Effector memory CD8-positive, alpha-beta T cell (primary cell): ENCODE measurements at places on chromosomes 1 and 21.
A peak's percentile ranks its signal among the peaks of the same experiment; 100 is the strongest.

DNA sequence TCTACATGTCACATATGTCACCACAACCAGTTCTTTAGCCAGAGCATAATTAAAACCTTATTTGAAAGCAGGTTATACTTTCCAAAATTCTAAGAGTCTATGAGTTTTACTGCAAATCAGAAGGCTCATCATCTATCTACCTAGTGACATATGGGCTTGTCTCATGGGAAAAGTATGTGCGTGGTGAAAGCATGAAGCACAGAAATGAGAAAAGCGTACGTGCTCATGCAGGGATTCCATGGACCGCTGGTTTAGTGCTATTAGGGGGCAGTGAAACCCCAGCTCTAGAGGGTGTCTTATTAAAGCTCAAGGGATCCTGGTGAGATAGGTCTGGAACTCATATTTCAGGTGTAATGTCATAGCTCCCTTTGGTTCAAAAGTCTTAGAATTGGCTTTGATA lies 50.2 kb downstream of the FAM163A start:
- no peak for DNase-seq
- peaks cover 48% of the 10 kb centered on the region for H3K27me3 ChIP-seq
- no peak overlapping the region for H3K4me3 ChIP-seq
- H3K36me3 ChIP-seq: no peaks in the 10 kb centered on the region
- no peak overlapping the region for H3K27ac ChIP-seq

- no peak overlapping the region for H3K27ac ChIP-seq
- H3K4me1 ChIP-seq: peaks cover 11% of the 10 kb centered on the region
- peaks cover 3% of the 10 kb centered on the region for H3K36me3 ChIP-seq
- no peak overlapping the region for H3K4me3 ChIP-seq
- H3K27me3 ChIP-seq: no peaks in the 10 kb centered on the region
- DNase-seq: no peak
These were observed 24.8 kb upstream of the KCNE1 start for GRCh38 chr21:34536820-34537219.

GRCh38 chr1:29650476-29650875 lies 414.2 kb downstream of the PTPRU start:
- no peak overlapping the region for H3K27ac ChIP-seq
- H3K4me3 ChIP-seq: no peak overlapping the region
- peaks cover 35% of the 10 kb centered on the region for H3K27me3 ChIP-seq
- no peaks in the 10 kb centered on the region for H3K4me1 ChIP-seq
- no peak for DNase-seq
- H3K36me3 ChIP-seq: no peaks in the 10 kb centered on the region

DNA sequence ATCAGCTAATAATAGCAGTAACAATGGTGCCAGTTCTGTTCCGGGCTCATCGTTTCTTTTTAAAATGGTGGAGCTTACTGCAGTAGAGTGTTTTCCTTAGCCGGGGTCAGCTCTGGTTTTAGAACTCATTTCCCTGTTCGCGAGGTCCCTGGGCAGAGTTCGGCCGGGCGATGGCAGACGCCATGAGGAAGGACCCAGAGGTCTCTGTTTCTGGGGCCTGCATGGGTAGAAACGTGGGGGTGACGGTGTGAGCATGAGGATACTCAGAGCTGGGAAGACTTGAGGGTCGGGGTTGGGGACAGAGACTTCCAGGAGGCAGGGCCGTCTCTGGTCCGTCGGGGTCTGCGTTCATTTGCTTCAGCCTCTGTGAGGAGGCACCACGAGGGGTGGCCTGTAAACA lies 38.8 kb downstream of the PRKCZ start:
- H3K27ac ChIP-seq: no peak overlapping the region
- no peaks in the 10 kb centered on the region for H3K27me3 ChIP-seq
- H3K4me1 ChIP-seq: no peaks in the 10 kb centered on the region
- peaks cover 2% of the 10 kb centered on the region for H3K36me3 ChIP-seq

GRCh38 chr21:41317458-41317857 lies 857 bp downstream of the FAM3B start:
- no peak overlapping the region for H3K27ac ChIP-seq
- no peaks in the 10 kb centered on the region for H3K4me1 ChIP-seq
- no peaks in the 10 kb centered on the region for H3K36me3 ChIP-seq
- no peak for DNase-seq
- no peak overlapping the region for H3K4me3 ChIP-seq

- no peaks in the 10 kb centered on the region for H3K4me1 ChIP-seq
- no peak for DNase-seq
- no peaks in the 10 kb centered on the region for H3K36me3 ChIP-seq
- no peak overlapping the region for H3K4me3 ChIP-seq
These were observed 72.6 kb downstream of the DDR2 start for GRCh38 chr1:162704673-162705424.

GRCh38 chr1:237390823-237391222 lies 348.8 kb downstream of the RYR2 start:
- H3K27ac ChIP-seq: no peak overlapping the region
- H3K4me1 ChIP-seq: no peaks in the 10 kb centered on the region
- no peaks in the 10 kb centered on the region for H3K36me3 ChIP-seq
- no peak for DNase-seq
- no peak overlapping the region for H3K4me3 ChIP-seq

GRCh38 chr21:14482165-14482564 lies 64.0 kb downstream of the SAMSN1 start:
- no peaks in the 10 kb centered on the region for H3K27me3 ChIP-seq
- DNase-seq: no peak
- H3K4me3 ChIP-seq: peak overlapping the region; percentile 47
- peaks cover 7% of the 10 kb centered on the region for H3K36me3 ChIP-seq
- peak overlapping the region; percentile 42 for H3K27ac ChIP-seq
- H3K4me1 ChIP-seq: peaks cover 18% of the 10 kb centered on the region

DNA sequence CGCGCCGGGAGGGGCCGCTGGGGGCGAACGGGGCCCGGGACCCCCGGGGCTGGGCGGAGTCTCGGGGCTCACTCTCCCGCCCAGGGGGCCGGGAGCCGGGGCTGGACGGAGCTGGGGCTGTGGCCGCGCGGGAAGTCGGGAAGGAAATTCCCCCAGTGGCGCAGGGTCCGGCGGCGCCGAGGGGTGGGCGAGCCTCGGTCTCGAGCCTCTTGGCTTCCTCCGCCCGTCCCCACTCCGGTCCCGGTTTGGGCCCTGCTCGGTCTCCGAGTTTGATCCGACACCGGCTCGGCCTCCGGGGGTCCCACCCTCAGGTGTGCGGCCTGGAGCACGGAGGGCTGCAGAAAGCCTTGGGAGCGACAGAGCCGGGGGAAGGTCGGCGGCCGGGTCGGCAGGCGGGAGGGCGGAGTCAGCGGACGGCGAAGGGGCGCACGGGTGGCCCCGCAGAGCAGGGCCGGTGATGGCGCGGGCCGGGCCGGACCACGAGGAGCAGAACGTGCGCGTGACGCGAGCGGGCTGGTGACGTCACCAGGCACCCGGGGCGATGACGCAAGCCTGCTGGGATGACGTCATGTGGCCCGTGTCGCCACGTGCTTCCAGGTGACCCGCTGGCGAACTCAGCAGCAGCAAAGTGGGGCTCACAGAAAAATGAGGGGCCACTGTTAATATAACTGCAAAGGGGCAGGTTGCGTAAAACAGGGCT lies 610 bp upstream of the HES4 start:
- DNase-seq: peak; percentile 72
- H3K4me3 ChIP-seq: peak overlapping the region; percentile 77
- H3K36me3 ChIP-seq: peaks cover 30% of the 10 kb centered on the region
- peak overlapping the region; percentile 77 for H3K27ac ChIP-seq

- no peaks in the 10 kb centered on the region for H3K4me1 ChIP-seq
- no peak overlapping the region for H3K4me3 ChIP-seq
- H3K27ac ChIP-seq: no peak overlapping the region
- no peaks in the 10 kb centered on the region for H3K36me3 ChIP-seq
- DNase-seq: no peak
- peaks cover 11% of the 10 kb centered on the region for H3K27me3 ChIP-seq
These were observed 24.9 kb downstream of the CCDC185 start for GRCh38 chr1:223417903-223418663.

GRCh38 chr1:247366926-247367645 lies 35.4 kb upstream of the ZNF496 start:
- no peaks in the 10 kb centered on the region for H3K4me1 ChIP-seq
- no peak for DNase-seq
- H3K36me3 ChIP-seq: no peaks in the 10 kb centered on the region
- H3K4me3 ChIP-seq: no peak overlapping the region

DNA sequence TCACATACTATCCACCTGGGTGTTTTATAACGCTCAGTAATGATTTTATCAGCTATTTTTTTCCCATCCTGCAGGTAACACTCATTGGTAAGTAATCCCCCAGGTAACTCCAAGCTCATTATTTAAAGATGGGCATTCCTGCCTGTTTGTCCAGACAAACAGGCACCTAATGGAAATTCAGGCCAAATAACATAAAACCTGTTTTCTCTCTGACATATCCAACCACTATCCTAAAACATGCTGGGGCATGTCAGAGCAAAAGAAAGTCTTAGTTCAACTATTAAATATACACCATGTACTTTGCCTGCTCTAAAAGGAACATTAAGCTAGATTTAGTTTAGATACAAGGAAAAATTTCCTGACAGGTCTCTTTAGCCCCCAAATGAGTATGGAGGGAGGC lies 987.7 kb downstream of the TTLL7 start:
- no peak overlapping the region for H3K27ac ChIP-seq
- no peaks in the 10 kb centered on the region for H3K27me3 ChIP-seq
- H3K4me3 ChIP-seq: no peak overlapping the region
- no peaks in the 10 kb centered on the region for H3K36me3 ChIP-seq
- H3K4me1 ChIP-seq: no peaks in the 10 kb centered on the region
- DNase-seq: no peak

GRCh38 chr1:94989911-94990473 lies 63.1 kb upstream of the CNN3 start:
- no peak overlapping the region for H3K4me3 ChIP-seq
- no peaks in the 10 kb centered on the region for H3K4me1 ChIP-seq
- H3K27me3 ChIP-seq: no peaks in the 10 kb centered on the region
- H3K36me3 ChIP-seq: no peaks in the 10 kb centered on the region
- no peak overlapping the region for H3K27ac ChIP-seq
- DNase-seq: no peak

GRCh38 chr21:25558123-25558522 lies 49.2 kb downstream of the MRPL39 start:
- peaks cover 18% of the 10 kb centered on the region for H3K4me1 ChIP-seq
- peaks cover 13% of the 10 kb centered on the region for H3K36me3 ChIP-seq
- H3K4me3 ChIP-seq: no peak overlapping the region
- no peaks in the 10 kb centered on the region for H3K27me3 ChIP-seq
- no peak for DNase-seq

DNA sequence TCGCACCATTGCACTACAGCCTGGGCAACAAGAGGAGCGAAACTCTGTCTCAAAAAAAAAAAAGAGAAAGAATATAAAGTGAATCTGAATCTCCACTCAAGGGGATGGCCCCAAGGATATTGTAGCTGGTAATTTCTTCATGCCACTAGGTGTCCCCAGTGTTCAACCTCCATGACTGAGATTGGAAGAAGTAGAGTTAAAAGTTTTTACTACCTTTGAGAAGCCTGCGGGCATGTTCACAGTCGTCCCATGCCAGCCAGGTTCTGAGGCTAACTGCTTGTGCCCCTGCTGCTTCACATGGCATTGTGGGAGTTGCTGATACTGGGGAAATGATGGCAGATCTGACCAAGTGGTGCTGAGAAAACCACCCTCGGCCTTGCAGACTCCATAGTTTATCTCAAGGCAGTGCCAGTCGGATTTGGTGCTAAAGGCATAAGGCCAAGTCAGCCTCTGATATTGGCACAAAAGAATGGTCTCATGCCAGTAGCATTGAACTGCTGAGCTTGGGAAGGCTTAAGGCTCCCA lies 10.8 kb upstream of the SHISA4 start:
- H3K4me3 ChIP-seq: no peak overlapping the region
- peaks cover 16% of the 10 kb centered on the region for H3K36me3 ChIP-seq
- H3K27me3 ChIP-seq: no peaks in the 10 kb centered on the region

DNA sequence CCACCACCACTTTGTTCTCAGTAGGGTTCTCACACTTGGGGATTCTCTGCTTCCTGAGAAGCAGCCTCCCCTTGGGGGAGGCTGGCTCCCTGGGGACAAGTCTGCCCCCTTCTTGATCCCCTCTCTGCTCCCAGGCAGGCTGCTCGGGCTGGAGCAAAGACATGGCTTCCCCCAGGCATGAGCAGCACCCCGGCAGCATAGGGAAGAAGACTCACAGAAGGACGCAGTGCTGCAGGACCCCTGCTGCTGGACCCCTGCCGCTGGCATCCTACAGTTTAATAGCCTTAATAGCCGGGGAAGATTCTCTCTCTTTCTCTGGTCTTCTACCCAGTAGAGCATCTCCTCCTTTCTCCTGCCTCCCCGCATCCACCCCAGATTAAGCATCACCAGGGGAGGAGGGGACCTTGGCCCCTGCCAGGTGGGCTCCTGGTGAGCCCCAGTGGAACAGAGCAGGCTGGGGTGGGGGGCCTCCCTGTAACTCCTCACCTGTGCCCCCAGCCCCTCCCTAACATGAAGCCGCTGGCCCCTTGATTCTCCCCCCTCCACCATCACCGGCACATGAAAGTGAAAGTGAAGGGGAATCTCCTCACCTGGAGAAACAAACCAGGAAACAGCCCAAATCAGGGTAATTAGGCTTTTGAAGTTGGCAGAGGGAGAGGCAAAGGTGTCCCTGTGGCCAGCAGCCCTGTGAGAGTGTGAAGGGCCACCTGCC lies 2.5 kb downstream of the WNT3A start:
- no peaks in the 10 kb centered on the region for H3K36me3 ChIP-seq
- no peak for DNase-seq
- H3K4me1 ChIP-seq: peaks cover 10% of the 10 kb centered on the region
- H3K27ac ChIP-seq: no peak overlapping the region
- H3K27me3 ChIP-seq: peaks cover 58% of the 10 kb centered on the region

- no peak overlapping the region for H3K4me3 ChIP-seq
- DNase-seq: no peak
- peaks cover 18% of the 10 kb centered on the region for H3K4me1 ChIP-seq
- peak overlapping the region; percentile 41 for H3K27ac ChIP-seq
- H3K36me3 ChIP-seq: peaks cover 35% of the 10 kb centered on the region
These were observed 62.5 kb downstream of the PEX14 start for GRCh38 chr1:10537082-10537766.

DNA sequence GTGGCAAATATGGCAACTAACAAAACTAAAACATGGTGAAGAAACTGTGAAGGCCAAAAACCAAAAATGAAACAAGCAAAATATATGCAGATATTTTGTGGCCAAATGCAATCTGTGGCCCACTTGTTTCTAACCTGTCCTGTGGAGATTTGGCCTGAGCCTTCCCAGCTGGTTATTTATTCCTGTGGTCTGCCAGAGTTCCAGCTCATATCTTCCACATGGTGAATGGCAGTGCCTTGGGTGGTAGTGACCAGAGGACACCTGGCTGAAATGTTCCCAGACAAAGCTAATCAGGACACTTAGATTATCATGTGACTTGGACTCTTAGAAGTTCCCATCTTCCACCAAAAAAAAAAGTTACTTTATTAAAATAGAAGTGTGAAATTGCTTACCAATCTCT lies 39.7 kb downstream of the RNASEL start:
- H3K4me1 ChIP-seq: no peaks in the 10 kb centered on the region
- no peak for DNase-seq

GRCh38 chr1:165861911-165862310 lies 34.5 kb downstream of the UCK2 start:
- no peaks in the 10 kb centered on the region for H3K27me3 ChIP-seq
- H3K36me3 ChIP-seq: peaks cover 3% of the 10 kb centered on the region
- H3K27ac ChIP-seq: no peak overlapping the region

DNA sequence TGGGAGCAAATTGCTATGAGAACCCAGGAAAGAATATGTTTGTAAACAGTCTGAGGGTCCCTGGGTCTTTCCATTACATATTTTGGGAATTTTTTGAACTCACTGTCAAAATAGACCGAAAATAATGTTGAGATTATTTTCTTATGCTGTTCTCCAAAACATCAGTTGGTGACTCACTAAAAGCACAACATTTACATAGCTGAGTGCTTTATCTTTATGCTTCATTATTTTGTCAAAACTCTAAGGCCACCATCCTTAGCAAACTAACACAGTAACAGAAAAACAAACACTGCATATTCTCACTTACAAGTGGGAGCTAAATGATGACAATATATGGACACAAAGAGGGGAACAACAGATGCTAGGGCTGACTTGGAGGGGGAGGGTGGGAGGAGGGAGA lies 459.3 kb downstream of the ADGRL2 start:
- no peak overlapping the region for H3K27ac ChIP-seq
- H3K36me3 ChIP-seq: no peaks in the 10 kb centered on the region
- H3K4me3 ChIP-seq: no peak overlapping the region
- DNase-seq: no peak
